Activated T-cell treated with anti-CD3 and anti-CD28 coated beads for 1 hour (primary cell): ENCODE measurements at places on chromosomes 3 and 15.

DNA sequence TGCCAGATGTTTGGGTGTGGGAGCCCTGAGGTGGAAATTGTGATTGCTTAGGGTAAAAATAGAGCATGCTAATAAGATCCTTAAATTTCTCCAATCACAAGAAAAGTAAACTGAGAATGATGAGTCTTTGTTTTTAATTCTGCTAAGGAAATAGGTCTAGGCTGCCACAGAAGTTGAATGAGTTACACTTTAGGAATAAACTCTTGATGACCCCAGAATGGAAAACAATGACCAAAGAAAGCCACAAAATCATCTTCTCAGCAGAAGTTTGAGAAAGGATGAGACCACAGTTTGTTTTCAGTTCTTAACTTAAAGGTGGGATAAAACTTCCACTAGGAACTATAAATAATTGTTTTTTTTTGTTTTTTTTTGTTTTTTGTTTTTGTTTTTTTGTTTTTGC is 164.6 kb upstream of the BCL6 start:
- no peak for DNase-seq

DNA sequence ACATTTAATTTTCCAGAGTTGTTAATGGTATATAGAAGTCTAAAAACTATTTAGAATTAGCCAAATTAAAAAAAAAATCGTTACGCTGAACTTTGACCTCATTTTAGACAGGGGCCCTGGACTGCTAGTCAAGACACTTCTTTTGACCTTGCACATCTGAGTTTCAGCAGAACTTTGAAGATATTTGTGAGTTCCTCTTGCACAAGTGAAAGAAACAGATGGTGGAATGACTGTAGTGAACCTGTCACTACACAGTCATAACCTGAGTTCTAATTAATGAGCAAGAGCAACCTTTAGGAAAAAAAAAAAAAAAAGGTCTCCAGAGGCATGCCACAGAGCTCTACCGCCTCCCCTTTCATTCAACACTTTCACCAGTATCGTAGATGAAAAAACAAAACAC is 5.3 kb downstream of the MYO5C start:
- DNase-seq: no peak

- DNase-seq: no peak
Measured at GRCh38 chr3:5210926-5211325, 23.4 kb downstream of the EDEM1 start.

GRCh38 chr3:150324788-150325187 is 83.3 kb upstream of the TSC22D2 start:
- no peak for DNase-seq

- DNase-seq: no peak
Measured at GRCh38 chr3:179590669-179591068, 13.8 kb downstream of the MRPL47 start.

DNA sequence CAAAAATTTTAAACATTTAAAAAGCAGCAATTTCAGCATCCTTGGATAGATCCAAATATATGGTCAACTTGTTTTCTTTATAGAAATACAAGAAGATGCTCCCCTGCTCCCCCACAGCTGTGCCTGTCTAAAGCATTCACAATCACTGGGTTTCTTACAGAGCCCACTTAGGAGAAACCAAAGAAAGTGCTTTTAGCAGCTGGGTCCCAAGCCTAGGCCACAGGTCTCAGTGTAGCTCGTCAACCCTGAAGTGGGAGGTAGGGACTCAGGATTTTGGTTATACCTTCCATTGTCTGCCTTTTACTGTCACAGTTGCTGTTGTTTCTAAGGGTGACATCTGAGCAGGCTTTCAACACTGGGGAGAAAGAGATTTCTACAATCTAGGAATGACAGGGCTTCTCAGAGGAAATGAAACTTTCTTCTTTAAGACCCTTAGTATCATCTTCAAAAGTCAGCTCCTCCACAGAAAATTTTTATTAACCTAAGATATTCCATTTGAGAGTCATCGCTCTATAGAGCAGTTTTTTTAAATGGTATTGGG is 199.3 kb upstream of the CMC1 start:
- no peak for DNase-seq
